ENCODE measurements at places on chromosomes 12 and 14. TPM values are rescaled to one million over a fixed set of nuclear protein-coding genes. Genes with fewer than 3 reads are reported as not detected.

- no peak for DNase-seq
These were observed 31.9 kb downstream of the KCTD10 start for GRCh38 chr12:109445191-109445609.

Gene SLC41A2
- 14.7 TPM for total RNA-seq

DNA sequence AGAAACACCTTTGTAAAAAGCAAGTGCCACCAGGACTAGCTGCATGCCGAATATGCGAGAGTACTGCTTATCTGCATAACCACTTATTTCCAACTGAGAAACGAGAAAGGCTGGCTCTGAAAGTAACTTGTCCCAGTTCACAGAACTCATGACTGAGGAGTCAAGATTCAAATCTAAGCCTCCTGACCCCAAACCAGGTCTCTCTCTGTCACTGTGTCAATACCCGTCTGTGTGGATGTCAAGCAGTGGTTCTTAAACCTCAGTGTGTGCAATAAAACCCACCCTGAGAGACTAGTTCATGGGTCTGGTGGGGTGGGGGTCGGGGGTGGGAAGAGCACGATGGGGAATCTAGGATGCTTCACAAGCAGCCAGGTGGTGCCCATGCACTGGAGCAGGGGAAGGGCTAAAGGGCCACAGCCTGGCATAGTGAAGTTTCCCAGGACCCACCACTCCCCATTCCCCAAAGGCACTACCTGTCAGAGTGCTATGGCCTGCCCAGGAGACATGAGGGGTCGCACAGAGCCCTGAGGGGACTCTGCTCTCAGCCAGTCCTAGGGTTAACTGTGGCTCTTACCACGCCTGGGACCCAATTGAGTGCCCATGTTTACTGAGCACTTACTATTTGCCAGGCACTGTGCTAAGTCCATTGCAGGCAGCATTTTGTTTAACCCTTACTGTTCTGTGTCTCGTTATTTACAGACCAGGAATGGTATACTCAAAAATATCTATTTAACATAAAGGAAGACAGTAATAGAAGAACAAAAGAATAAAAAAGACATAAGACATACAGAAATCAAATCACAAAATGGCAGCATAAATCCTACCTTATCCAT lies 33.4 kb upstream of the PNMA1 start:
- no peak for DNase-seq

DNA sequence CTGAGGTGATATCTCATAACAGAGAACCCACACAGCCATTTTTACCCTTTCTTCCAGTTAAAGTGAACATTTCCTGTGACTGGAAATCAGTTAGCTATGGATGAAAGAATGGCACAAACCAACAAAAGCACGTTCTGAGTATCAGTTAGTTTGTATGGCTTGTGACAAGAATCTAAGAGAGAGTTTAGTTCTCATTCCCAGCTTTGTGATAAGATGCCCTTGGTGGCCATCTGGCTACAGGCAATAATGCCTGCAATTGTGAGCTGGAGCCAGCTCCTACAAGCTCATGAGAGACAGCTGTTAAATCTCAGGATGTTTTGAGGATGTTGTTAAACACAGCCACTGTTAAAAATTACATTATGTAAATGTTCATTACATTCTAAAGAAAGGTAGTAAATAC lies 122.0 kb upstream of the FRMD6 start:
- no peak for DNase-seq

DNA sequence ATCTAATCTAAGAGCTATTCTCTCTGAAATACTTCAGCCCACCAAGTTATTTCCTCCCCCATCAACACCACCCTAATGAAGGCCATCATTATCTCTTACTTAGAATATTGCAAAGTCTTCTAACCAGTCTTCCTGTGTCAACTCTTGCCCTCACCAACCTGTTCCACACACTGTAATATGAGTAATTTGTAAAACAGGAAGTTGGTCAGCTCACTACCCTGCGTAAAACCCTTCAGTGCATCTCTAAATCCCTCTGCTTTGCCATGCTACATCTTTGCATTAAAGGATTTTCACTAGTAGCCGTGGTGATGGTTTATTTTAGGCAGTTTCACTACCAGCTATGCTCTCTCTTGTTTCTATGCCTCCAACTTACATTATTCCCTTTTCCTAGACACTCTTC lies 70.0 kb downstream of the KIF21A start:
- DNase-seq: no peak

Gene SMCO2
- 0.71 TPM for total RNA-seq

Gene DLK1
- total RNA-seq: 4.8 TPM

- DNase-seq: no peak
These were observed 293.5 kb upstream of the DIO2 start for GRCh38 chr14:80504781-80505180.

DNA sequence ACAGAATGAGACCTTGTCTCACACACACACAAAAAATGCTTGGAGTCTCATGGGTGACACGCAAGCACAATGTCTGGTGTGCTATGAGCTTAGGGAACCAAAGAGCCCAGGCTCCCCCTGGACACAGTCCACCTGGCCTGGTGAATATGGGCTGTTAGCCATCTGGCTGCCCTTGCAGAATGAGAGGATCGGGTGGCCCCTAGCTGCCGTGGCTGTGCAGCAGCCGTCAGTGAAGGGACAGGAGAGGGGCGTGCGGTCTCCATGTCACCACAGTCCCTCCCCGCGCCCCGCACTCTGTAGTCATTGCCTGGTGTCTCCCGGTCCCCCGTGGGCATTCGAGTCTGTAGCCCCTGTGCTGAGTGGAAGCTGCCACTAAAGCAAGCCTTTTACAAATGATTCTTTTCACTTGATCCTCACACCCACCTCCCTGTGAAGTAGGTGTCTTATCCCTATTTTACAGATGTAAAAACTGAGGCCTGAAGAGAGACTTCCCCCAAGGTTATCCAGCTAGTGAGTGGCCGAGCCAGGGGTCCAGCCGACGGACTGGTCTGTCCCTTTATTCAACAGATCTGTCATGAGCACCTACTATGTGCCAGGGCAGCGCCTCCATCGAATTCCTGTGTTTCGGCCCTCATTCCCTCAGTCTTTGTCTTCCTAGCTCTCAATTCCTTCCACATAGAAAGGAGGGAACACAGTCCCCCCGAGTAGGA lies 18.8 kb downstream of the MVK start:
- no peak for DNase-seq

DNA sequence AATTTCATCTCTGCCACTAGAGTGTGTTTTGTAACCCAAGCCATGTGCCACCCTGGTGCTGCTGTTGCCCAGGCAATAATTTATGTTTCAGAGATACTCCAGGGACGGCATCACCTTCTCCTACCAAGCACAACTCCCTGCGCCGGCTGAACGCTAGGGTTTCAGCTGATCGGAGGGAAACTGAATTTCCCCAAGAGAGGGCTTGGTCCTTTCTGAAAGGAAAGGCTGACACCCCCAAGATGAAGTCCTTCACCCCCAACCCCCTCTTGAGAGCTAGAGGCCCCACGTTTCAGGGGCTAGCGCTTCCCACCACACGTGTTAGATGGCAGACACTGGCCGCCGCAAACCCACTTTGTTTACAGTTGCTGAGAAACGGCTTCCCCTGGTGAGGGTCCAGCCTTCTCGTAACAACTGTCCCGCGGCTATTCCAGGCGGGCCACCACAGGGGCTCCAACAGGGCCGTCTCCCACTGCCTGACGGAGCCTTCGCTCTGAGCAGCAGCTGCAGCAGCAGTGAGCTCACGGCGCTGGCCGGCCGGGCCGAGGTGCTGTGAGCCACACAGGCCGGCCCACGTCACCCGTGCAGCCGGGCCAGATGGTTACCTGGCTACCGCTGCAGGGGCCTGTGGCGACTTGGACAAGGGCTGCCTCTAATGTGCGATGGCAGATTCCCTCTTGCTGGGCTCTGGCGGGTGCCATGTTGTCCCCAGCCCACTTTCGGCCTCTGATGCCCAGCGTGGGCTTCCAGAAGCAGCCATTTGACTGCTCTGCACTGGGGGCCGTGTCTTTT lies 66.4 kb downstream of the TESC start:
- no peak for DNase-seq

DNA sequence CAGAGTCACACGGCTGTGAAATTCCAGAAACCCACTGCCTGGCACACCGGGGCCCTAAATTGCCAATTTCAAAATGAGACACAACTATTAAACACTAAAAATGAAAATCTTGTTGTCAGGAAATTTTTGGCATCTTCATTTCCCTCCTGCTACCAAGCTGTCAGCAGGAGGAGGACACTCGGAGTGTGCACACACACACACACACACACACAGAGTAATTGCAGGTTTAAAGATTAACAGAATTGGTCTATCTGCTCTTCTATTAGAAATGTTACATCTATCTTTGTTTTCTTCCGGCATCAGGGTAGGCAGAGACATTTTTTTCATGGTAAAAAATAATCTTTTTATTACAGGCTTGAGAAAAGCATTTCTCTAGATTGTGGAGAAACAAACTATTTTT lies 314.2 kb downstream of the EGLN3 start:
- DNase-seq: no peak

Gene WIF1
- 0.38 TPM for total RNA-seq

DNA sequence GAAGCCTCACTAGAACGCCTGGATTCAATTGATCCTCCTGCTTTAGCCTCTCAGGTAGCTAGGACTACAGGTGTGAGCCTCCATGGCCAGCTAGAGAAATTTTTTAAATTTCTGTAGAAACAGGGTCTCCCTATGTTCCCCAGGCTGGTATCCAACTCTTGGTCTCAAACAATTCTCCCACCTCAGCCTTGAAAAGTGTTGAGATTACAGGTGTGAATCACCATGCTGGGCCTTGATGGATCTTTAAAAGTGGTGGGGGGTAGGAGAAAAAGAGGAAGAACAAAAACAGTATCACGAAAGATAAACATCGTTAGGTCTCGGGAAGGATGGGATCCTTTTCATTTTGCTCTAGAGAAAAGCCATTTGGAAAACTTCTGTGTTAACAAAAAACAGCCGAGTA lies 4.5 kb downstream of the GYS2 start:
- DNase-seq: no peak

Gene TOX4
- 25.1 TPM for total RNA-seq
